ENCODE measurements at places on chromosomes 11 and 22.

GRCh38 chr22:33811208-33811607, 109.1 kb downstream of the LARGE1 start:
- DNase-seq: no peak

DNA sequence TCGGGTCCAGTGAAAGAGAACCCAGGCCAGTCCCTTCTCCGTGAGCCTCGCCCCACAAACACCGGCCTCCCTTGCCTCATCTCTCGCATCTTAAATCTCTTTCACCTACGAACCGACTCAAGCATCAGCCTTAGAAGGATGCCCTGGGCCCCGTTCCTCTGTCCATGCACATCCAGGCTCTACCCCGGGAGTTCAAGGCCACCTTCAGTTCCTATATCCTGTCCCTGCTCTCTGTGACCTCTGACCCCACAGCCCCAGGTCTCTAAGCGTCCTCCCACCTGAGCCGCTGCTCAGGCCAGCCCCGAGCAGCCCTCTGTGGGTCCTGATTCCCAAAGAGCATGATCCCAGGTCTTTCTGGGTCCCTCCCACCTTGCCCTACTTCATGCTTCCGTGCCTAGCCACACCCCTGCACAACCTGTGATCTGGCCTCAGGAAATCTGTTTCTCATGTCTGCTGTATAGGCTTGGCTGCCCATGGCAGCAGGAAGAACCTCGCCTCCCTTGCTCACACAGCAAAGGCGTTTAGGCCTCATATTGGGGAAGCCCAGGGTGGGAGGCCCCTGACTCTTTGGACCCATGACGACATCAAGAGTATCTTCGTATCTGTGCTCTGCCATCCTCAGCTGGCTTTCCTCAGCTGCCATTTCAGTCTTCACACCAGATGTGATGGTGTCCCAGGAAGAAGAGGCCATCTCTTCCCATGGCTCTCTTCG, 77.5 kb upstream of the SEPTIN5 start:
- no peak for DNase-seq

DNA sequence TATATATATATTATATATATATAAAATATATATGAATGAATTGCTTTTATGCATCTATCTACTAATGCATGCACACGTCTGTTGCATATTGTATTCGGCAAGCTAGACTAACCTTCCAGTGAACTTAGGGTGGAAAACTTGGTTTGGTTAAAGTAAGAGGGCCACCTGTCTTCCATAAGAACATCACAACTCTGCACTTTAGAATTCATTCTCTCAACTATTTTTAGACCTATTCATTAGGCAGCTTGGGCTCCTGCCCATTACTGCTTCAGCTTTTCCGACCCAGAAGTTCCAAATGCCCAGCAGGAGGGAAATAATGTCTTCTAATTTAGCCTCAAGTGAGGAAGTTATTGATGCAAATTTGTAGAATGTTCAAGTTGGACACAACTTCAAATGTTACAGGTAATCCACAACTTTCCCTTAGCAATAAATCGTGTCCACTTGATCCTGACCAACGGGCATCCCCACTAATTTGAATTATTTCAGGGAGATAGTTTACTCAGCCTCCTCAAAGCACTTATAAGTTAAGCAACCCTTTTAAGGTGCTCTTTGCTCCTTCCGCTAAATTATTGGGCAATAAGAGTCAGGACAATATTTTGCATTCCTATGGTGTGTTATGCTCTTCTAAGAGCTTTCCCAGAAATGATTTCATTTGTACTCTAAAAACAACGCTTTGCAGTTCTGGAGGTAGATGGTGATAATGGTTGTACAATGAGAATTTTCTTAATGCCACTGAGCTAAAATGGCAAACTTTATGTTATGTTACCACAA, 132.3 kb downstream of the OPCML start:
- no peak for DNase-seq

DNA sequence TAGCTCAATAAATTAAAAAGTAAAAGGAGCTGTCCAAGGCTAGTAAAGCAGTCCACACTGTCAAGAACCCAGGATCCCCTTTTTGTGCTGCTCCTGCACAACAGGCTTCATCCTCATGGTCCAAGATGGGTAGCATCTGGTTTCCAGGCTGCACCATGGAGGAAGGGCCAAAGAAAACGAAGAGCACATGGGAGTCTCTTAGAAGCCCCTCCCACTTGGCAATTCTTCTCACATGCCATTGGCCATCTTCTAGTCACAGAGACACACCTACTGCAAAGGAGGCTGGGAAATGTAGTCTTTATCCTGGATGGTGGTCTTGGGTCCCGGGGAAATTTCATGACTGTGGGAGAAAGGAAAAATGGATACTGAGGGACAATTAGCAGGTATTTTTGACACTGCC, 37.8 kb downstream of the PRR5L start:
- DNase-seq: peak; percentile 5

- no peak for DNase-seq
These were observed 12.7 kb upstream of the CELSR1 start for GRCh38 chr22:46549971-46550641.

- peak; percentile 42 for DNase-seq
These were observed 1348.2 kb upstream of the RAG2 start for GRCh38 chr11:37946155-37946766.

- DNase-seq: no peak
These were observed 46.9 kb upstream of the TP53I11 start for GRCh38 chr11:44997566-44997965.

GRCh38 chr11:17296852-17297559, 20.5 kb downstream of the NUCB2 start:
- no peak for DNase-seq
